ENCODE measurements at places on chromosomes 12 and 14.

GRCh38 chr12:51160814-51161459 is 12.0 kb downstream of the TFCP2 start:
- no peak for DNase-seq

GRCh38 chr14:34129927-34130552 is 179.2 kb upstream of the EGLN3 start:
- DNase-seq = no peak

DNA sequence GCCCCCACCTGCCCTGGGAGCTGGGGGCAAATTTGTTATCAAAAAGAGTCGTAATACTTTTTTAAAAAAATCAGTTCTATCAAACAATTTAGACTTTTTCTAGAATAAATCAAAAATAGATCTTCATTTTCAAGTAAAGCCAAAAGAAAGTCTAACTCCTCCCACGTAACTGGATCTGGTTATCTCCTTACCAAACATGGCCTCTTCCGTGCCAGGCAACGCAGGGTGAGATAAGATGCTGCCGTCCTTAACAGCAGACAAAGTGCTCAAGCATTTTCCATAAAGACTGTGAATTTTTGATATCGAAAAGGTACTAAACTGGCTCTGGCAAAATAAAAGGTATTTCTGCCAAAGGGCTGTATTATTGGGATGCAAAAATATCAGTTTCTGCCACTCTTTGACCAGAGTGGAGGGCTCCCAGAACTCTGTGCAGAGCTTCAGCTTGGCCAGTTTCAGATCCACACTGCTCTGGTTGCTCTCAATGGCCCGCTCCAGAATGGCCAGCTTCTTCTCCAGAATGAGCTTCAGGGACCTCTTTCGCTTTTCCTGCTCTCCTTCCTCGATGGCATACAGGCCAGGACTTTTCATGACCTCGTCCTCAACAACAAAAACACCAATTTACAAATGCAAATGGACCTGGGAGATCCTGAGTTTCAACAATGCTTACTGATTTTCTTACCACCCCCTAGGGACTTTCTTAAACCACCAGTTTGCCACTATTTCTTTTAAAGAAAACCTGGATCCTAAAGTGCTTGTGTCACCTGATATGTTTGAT is 29.0 kb downstream of the NRDE2 start:
- DNase-seq = no peak

GRCh38 chr12:76952995-76953394 is 74.2 kb upstream of the CSRP2 start:
- no peak for DNase-seq

- no peak for DNase-seq
Observed at GRCh38 chr12:107515446-107515958, 170.1 kb upstream of the PWP1 start.

DNA sequence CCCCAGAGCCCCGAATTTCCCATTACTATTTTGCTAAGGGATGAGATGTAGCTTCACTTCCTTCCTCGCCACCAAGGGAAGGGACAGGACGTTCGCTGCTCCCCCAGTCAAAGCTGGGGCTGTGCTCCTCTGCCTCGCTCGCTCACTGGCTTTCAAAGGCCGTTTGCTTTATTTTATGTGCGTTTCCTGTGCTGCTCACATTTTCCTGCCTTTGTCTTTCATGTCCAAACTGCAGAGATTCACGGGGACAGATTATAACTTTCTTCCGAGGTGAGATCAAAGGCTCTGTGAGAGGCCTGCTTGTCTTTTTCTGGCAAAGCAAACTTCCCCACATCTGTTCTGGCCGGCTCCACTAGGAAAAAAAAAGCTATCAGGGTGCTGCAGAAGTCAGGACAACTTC is 76.0 kb upstream of the FZD10 start:
- no peak for DNase-seq

DNA sequence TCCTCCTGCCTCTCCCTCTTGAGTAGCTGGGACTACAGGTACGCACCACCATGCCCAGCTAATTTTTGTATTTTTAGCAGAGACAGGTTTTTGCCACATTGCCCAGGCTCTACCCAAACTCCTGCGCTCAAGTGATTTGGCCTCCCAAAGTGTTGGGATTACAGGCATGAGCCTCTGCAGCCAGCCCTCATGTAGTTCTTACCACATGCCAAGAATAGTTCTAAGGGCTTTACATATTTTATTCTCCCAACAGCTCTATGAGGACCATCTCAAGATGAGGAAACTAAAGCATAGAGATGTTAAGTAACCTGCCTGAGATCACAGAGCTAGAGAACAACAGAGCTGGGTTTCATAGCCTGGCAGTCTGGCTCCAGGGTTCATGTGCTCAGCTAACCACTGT is 37.9 kb upstream of the ALDH2 start:
- no peak for DNase-seq

All from stimulated activated CD4-positive, alpha-beta T cell treated with anti-CD3 and anti-CD28 coated beads, Interleukin-2, amount 100 ng/mL, for 24 hours (primary cell).